ENCODE measurements at places on chromosomes 2 and 18. TPM values are rescaled to one million over a fixed set of nuclear protein-coding genes. Genes with fewer than 3 reads are reported as not detected.

- DNase-seq: no peak
Observed at GRCh38 chr2:172806996-172807395, 71.4 kb downstream of the RAPGEF4 start.

GRCh38 chr2:3784731-3785130, 81.4 kb downstream of the DCDC2C start:
- no peak for DNase-seq

- no peak for DNase-seq
Observed at GRCh38 chr2:129623783-129624182, 355.7 kb upstream of the RAB6C start.

- no peak for DNase-seq
Observed at GRCh38 chr2:6524691-6525474, 340.8 kb downstream of the CMPK2 start.

The HNMT gene
- total RNA-seq: 1.4 TPM

DNA sequence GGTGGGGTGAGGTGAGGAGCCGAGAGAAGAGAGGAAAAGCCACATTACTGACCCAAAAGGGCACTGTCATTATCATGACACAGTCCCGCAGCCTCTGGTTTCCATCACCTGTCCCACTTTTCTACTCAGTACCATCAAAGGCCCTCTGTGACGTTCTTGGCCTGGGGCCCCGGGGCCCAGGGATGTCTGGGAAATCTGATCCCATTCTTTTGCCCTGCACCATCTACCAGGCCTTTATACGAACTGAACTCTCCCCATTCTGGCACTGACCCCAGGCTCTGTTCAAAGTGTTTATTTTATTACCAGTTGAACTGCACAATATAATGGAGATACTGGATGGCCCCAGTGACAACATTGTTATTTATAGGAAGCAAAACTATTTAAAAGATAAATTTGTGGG, 89.1 kb downstream of the COL6A3 start:
- DNase-seq: no peak

- DNase-seq: no peak
Observed at GRCh38 chr2:171788316-171788993, 101.2 kb downstream of the DYNC1I2 start.

DNA sequence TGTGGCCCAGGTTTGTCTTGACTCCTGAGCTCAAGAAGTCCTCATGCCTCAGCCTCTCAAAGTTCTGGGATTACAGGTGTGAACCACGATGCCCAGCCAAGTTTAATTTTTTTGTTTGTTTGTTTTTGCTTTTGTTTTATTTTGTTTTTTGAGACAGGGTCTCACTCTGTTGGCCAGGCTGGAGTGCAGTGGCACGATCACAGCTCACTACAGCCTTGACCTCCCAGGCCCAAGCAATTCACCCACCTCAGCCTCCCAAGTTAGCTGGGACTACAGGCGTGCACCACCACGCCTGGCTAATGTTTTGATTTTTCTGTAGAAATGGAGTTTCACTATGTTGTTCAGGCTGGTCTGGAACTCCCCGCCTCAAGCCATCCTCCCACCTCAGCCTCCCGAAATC, 29.4 kb upstream of the RAB1A start:
- DNase-seq: no peak

All from lung microvascular endothelial cell (primary cell).